ENCODE measurements at places on chromosomes 4 and X. TPM values are rescaled to one million over a fixed set of nuclear protein-coding genes. Genes with fewer than 3 reads are reported as not detected.

GRCh38 chrX:104324461-104325212 is 69.9 kb upstream of the ESX1 start:
- DNase-seq: no peak
- no peak overlapping the region for H3K4me3 ChIP-seq
- H3K27me3 ChIP-seq: no peaks in the 10 kb centered on the region
- no peak overlapping the region for H3K27ac ChIP-seq
- peaks cover 9% of the 10 kb centered on the region for H3K4me1 ChIP-seq
- no peaks in the 10 kb centered on the region for H3K36me3 ChIP-seq

- H3K4me3 ChIP-seq: no peak overlapping the region
- no peaks in the 10 kb centered on the region for H3K36me3 ChIP-seq
- DNase-seq: no peak
- H3K27ac ChIP-seq: no peak overlapping the region
- H3K27me3 ChIP-seq: no peaks in the 10 kb centered on the region
- no peaks in the 10 kb centered on the region for H3K4me1 ChIP-seq
These were observed 12.3 kb upstream of the DTHD1 start for GRCh38 chr4:36269101-36269500.

GRCh38 chr4:113760094-113760794 is 1.3 kb downstream of the CAMK2D start:
- peak; percentile 52 for DNase-seq
- peaks cover 33% of the 10 kb centered on the region for H3K4me1 ChIP-seq
- H3K27ac ChIP-seq: peak overlapping the region; percentile 98
- H3K4me3 ChIP-seq: peak overlapping the region; percentile 86

GRCh38 chr4:130131536-130131935 is 1035.6 kb downstream of the C4orf33 start:
- H3K4me1 ChIP-seq: no peaks in the 10 kb centered on the region
- H3K4me3 ChIP-seq: no peak overlapping the region
- no peak overlapping the region for H3K27ac ChIP-seq
- DNase-seq: no peak
- H3K36me3 ChIP-seq: no peaks in the 10 kb centered on the region
- H3K27me3 ChIP-seq: no peaks in the 10 kb centered on the region

GRCh38 chr4:78022517-78022916 is 34.6 kb upstream of the FRAS1 start:
- H3K27ac ChIP-seq: no peak overlapping the region
- H3K4me3 ChIP-seq: no peak overlapping the region
- no peak for DNase-seq

DNA sequence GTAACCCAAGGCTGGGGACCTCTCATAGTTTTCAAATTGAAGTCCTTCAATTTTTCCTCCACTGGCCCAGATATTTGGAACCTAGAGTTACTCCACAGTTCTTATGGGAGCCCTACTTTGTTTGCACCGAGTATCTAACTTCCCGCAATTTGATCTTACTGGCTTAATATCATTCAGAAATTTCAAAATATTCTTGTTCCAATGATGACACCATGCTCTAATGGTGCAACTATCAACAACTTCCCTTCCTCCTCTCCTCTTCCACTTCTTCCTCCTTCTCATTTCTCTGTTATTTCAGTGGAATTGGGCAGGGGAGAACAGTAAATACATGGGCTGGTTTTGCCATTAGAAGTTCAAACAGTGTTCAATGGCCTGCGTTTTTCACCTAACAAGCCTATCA is 20.2 kb downstream of the PDCL2 start:
- H3K27ac ChIP-seq: no peak overlapping the region
- no peak overlapping the region for H3K4me3 ChIP-seq
- H3K36me3 ChIP-seq: no peaks in the 10 kb centered on the region
- H3K4me1 ChIP-seq: no peaks in the 10 kb centered on the region
- H3K27me3 ChIP-seq: no peaks in the 10 kb centered on the region

GRCh38 chr4:115944146-115944905 is 830.9 kb upstream of the NDST4 start:
- H3K27me3 ChIP-seq: no peaks in the 10 kb centered on the region
- H3K4me3 ChIP-seq: no peak overlapping the region
- H3K36me3 ChIP-seq: no peaks in the 10 kb centered on the region
- peak; percentile 1 for DNase-seq

GRCh38 chrX:109719264-109719663 is 13.8 kb downstream of the ACSL4 start:
- no peak overlapping the region for H3K27ac ChIP-seq
- no peaks in the 10 kb centered on the region for H3K36me3 ChIP-seq
- no peak overlapping the region for H3K4me3 ChIP-seq
- H3K4me1 ChIP-seq: peaks cover 4% of the 10 kb centered on the region
- no peak for DNase-seq
- H3K27me3 ChIP-seq: no peaks in the 10 kb centered on the region

DNA sequence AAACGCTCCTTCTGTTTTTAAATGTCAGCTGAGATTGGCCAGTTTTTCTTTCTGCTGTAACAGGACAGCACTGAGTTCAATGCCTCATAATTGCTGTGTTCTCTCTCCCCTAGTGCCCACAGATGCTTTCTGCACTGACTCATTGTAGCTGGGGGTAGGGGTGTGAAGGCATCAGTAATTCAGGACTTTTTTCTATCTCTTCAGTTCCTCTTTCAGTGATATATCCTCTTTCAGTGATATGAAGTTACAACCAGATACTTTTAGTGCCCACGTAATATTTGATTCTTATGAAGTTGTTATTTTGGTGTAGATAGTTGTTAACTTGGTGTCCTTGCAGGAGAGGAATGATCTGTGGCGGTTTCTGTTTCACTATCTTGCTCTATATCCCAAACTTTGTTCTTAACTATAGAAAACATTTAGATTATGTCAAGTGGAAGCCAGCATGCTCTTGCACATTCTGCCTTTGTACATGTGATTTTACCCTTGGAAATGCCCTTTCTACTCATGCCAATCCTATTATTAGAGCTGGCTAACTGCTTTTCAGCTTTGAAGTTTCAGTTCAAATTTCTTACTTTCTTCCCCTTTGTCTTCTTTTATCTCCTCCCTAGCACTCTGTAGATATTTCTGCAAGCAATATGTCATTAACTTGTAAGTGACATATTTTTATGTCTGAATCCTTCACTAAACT is 1258.4 kb downstream of the FAM133A start:
- H3K4me3 ChIP-seq: no peak overlapping the region
- H3K27ac ChIP-seq: no peak overlapping the region
- no peaks in the 10 kb centered on the region for H3K27me3 ChIP-seq
- no peaks in the 10 kb centered on the region for H3K4me1 ChIP-seq

DNA sequence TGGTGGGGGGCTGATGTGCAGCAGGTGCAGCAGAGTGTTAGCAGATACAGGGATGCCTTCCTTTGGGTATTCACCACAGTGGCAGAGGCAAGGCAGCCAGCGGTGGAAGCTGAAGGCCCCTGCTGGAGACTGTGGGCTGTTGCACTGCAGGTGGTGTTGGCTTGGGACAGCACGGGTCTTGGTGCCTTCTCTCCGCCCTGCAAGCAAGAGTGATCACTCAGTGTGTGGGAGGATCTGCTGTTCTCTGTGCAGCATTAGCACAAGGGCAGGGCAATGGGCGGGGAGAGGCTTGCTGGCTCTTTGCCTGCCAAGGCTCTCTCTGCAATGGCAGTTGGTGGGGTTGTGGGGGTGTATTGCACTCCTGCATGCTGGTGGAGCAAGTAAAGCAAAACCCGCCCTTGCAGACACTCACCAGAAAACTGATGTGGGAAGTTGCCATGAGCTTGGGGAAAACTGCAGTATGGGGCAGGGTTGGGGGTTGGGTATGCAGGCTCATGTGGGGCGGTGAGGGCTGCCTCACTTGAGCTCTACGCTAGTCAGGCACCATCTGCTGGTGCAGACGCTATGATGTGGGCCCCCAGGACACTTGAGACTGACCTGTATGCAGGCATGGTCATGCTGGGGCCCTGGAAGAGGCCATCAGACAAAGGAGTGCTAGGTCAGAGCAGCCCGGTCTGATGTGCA is 820.8 kb upstream of the GRIA3 start:
- no peak overlapping the region for H3K27ac ChIP-seq
- no peaks in the 10 kb centered on the region for H3K4me1 ChIP-seq
- no peak for DNase-seq
- no peaks in the 10 kb centered on the region for H3K27me3 ChIP-seq
- H3K36me3 ChIP-seq: no peaks in the 10 kb centered on the region

- H3K27ac ChIP-seq: peak overlapping the region; percentile 80
- no peaks in the 10 kb centered on the region for H3K36me3 ChIP-seq
These were observed 2.7 kb downstream of the NDP start for GRCh38 chrX:43970528-43970927.

CDX4 gene
- total RNA-seq: not detected

SLC2A9 gene
- 0.62 TPM for total RNA-seq

MANBA gene
- 37.6 TPM for total RNA-seq

ADH1A gene
- total RNA-seq: not detected

EPHA5 gene
- 1.3 TPM for total RNA-seq

RAB9B gene
- total RNA-seq: 2.2 TPM

All from astrocyte (in vitro differentiated cells and primary cell).